ENCODE measurements at places on chromosomes 3 and 15. TPM values are rescaled to one million over a fixed set of nuclear protein-coding genes. Genes with fewer than 3 reads are reported as not detected.

The GOLGA8S gene
- 0.42 TPM for total RNA-seq

The LMAN1L gene
- not detected for total RNA-seq

The RTP4 gene
- total RNA-seq, result 0.63 TPM

DNA sequence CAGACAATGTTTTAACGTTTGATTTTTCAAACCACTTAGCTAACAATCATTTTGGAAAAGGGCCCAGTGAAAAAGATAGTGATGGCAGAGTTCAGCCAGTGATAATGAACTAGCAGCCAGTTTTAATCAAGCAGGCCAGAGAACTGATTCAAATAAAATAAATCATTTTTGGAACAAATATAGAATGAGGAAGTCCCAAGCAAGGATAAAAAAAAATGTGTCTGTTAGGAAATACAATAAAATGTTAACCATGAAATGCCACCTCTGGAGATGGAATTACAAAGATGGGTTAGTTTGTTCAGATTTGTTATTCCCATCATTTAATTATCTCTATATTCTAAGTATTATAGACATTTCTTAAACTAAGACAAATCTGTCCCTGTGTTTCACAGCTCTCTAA lies 1.1 kb downstream of the HERC1 start:
- DNase-seq, result no peak
- H3K36me3 ChIP-seq, result no peaks in the 10 kb centered on the region
- no peak overlapping the region for H3K27ac ChIP-seq
- H3K4me3 ChIP-seq, result peak overlapping the region; percentile 79

GRCh38 chr15:68113273-68113672 lies 59.2 kb downstream of the PIAS1 start:
- peak overlapping the region; percentile 66 for H3K4me3 ChIP-seq
- peaks cover 52% of the 10 kb centered on the region for H3K4me1 ChIP-seq
- H3K27me3 ChIP-seq, result no peaks in the 10 kb centered on the region
- no peak overlapping the region for H3K27ac ChIP-seq
- H3K36me3 ChIP-seq, result no peaks in the 10 kb centered on the region

DNA sequence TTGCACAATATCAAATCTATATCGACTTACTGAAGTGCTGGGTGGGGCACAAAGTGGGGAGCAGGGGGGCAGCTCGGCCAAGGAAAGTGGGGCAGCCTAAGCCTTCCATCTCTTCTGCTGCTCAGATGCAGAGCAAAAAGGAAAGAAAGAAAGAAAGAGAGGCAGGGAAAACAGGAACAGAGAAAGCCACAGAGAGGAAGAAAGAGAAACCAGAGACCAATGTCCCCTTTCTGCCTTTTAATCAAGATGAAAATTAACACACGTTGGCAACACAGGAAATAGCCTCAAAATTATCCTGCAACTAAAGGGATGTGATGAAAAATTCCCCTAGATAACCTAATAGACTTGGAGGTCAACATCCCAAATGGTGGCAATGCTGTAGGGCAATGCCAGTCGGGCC lies 72.2 kb upstream of the RAD18 start:
- H3K27ac ChIP-seq, result no peak overlapping the region
- DNase-seq, result no peak
- no peaks in the 10 kb centered on the region for H3K27me3 ChIP-seq
- H3K4me3 ChIP-seq, result no peak overlapping the region
- no peaks in the 10 kb centered on the region for H3K36me3 ChIP-seq
- peaks cover 6% of the 10 kb centered on the region for H3K4me1 ChIP-seq

- no peaks in the 10 kb centered on the region for H3K4me1 ChIP-seq
- DNase-seq, result no peak
- no peak overlapping the region for H3K4me3 ChIP-seq
Measured at GRCh38 chr3:59692117-59692516, 642.3 kb upstream of the CFAP20DC start.
